ENCODE measurements at places on chromosomes 7 and 10. TPM values are rescaled to one million over a fixed set of nuclear protein-coding genes. Genes with fewer than 3 reads are reported as not detected.

GRCh38 chr7:23450518-23450917 lies 19.8 kb downstream of the IGF2BP3 start:
- DNase-seq, result no peak

- no peak for DNase-seq
Measured at GRCh38 chr7:151884312-151885201, 7.6 kb upstream of the PRKAG2 start.

- no peak for DNase-seq
Measured at GRCh38 chr10:33235251-33235884, 99.1 kb downstream of the NRP1 start.

DNA sequence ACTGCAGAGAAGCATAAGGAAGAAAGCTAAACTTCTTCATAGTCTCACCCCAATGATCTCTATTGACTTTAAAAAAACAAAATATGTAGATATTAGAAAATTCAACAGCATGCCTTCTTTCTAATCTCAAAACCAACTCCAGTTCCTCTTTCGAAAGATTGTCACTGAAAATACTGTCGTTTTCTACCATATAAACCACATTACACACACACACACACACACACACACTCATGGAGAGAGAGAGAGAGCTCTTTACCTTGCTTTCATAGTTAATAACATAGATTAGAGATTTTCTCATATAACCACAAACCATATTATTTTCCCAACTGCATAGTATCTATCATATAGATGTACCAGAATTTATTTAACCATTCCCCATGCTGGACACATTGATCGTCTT lies 296.2 kb upstream of the MGMT start:
- DNase-seq, result no peak

GRCh38 chr10:66822801-66823200 lies 103.0 kb upstream of the LRRTM3 start:
- no peak for DNase-seq

DNA sequence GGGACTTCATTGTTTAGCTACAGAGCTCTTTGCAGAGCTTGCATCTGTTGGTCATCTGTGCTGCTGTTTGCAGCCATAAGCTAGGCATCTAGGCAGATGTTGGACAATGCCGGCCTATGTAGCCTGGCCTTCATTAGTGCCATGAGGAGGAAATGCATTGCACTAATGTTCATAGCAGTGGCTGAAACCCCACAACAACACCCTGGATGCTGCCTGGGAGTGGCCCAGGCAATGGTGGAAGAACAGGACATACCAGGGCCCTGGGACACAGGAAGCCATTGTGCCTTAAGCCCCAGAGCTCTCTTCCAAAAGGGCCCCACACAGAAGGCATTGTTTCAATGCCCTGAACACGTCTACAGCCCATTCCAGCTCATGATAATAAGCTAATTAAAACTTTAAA lies 131.5 kb upstream of the LYZL1 start:
- DNase-seq, result no peak

GRCh38 chr10:10942441-10942840 lies 75.2 kb upstream of the CELF2 start:
- no peak for DNase-seq

DNA sequence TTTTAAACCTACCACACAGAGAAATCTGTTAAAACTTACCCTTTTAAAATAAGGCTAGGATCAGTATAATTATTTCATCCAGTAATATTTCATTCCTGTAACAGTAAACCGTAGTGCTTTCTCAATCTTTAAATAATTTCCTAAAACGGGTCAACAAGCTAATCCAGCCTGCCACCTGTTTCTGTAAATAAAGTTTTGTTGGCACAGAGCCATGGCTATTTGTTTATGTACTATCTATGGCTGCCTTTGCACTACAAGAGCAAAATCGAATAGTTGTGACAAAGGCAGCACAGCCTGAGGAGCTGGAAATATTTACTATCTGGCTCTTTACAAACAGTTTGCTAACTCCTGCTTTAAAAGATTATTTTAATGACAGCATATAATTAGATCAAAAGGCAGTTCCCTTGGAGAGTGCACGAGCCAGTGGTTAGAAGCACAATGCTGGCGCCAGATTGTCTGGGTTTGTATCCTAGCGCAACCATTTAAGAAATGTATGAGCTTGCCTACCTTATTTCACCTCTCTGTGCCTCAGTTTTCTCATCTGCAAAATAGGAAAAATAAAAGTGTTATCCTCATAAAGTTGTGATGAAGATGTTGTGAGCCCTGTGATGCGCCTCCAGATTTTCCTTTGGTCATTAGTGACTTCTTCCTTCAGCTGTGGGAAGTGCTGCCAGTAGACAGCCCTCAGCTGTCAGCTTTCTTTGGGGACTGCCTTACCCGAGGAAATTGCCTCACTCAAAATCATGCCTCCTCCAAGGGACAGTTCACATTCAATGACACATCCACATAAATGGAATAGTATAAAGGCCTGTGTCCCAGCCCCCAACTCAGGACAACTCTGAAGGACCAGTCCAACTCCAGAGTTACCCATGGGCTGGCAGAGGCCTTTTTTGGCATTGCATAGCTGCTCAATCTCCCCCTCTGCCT lies 11.8 kb upstream of the MIOS start:
- DNase-seq, result no peak

DNA sequence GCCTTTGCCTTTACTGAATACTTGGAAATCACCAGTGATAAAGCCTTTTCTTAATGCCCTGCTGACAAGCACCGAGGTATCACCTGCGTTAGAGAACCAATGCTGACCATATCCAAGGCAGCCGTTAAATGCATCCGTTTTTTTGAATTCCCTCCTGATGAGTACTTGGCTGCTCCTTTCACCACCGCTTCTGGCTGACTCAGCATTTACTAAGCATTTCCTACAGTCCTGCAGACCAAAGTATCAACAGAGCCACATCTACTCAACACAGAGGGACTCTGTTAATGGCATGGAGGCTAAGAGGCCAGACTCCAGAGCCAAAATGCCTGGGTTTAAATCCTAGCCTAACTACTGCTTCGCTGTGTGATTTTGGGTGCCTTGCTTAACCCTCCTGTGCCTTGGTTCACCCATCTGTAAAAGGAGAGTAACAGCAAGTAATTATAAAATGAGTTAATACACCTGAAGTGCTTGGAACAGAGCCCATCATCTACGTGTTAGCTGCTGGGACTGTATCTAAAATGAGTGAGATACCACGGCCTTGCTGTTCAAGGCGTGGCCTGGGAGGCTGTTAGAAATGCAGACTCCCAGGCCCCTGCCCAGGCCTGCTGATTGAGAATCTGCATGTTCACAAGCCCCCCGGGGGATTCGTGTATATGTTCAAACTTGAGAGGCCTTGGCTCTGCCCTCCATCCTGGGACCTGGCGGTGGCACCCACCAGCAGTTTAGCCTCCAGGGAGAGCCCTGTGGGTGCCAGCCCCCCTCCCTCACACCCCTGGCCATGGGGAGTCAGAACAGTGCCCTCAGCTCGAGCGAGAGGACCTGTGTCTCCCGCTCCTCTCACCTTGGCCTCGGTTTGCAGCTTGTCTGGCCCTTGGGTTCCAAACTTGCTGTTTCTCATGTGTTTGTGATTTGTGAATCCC lies 30.8 kb upstream of the EFCAB10 start:
- no peak for DNase-seq

- DNase-seq, result no peak
Measured at GRCh38 chr7:66043681-66044497, 31.7 kb upstream of the ASL start.

DNA sequence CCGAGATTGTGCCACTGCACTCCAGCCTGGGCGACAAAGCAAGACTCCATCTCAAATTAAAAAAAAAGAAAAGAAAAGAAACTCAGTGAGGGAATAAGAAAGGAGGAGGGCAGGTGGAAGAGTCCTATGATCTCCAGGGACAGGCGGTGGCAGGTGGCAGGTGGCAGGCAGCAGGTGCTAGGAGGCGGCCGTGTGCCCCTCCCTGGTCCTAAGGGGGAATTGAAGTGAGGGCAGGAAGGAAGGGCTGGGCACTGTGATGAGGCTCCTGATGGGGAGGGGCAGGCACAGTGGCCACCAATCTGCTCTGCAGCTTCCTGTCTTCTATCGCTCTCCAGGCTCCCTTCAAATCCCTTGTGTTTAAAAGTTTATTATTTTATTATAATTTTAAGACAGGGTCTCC lies 41.2 kb upstream of the UBE3C start:
- no peak for DNase-seq

DNA sequence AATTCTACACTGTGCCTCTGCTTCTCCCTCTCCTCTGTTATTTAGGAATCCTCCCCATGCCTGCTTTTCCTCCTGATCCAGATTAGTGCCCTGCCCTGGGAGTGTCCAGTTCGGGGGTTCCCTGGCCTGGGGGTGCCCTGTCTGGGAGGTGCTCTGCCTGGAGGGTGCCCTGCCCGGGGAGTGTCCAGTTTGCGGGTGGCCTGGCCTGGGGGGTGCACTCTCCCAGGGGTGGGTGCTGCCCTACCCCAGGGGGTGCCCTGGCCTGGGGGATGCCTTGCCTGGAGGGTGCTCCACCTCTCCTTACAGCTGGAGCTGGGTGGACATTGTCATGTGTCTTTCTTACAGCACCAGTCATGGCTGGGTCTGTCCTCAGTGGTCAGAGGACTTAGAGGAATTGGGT lies 20.2 kb downstream of the RAMP3 start:
- DNase-seq, result no peak

- no peak for DNase-seq
Measured at GRCh38 chr7:6012355-6013104, 3.5 kb downstream of the AIMP2 start.

- no peak for DNase-seq
Measured at GRCh38 chr7:135361788-135362187, 128.2 kb downstream of the STRA8 start.

DNA sequence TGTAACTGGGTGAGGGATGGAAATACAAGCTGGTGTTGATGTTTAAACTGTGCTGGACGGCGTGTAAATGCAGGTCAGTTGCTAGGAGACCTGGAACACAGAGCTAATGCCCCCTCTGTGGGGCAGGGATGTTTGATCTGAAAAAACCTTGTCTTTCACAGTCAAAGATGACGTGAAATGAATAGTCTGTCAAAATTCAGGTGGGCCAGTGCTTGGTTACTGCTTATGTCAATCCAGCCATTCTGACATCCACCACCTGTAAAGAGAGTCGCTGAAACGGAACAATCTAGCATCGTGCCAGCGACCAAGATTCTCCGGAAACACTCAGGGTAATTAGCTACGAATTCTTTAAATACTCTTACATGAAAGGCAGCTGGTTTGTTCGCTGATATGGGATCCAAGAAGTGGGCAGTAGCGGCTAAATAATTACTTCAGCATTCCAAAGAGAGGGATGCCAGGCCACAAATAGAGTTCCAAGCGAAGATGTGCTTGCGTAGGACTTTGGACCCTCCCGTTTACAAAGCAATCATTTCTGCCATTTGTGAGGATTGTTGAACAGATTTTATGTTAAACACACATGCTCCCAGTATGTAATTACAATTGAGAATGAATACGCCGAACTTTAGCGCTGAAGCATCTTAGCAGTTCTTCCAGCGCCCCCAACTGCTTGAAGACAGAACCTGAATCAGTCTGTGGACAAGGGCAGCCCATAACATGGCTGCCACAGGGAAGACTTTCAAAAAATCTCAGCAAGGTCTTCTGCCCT lies 7.3 kb upstream of the ASB4 start:
- DNase-seq, result peak; percentile 8

- DNase-seq, result no peak
Measured at GRCh38 chr7:148328906-148329305, 261.7 kb upstream of the C7orf33 start.

DNA sequence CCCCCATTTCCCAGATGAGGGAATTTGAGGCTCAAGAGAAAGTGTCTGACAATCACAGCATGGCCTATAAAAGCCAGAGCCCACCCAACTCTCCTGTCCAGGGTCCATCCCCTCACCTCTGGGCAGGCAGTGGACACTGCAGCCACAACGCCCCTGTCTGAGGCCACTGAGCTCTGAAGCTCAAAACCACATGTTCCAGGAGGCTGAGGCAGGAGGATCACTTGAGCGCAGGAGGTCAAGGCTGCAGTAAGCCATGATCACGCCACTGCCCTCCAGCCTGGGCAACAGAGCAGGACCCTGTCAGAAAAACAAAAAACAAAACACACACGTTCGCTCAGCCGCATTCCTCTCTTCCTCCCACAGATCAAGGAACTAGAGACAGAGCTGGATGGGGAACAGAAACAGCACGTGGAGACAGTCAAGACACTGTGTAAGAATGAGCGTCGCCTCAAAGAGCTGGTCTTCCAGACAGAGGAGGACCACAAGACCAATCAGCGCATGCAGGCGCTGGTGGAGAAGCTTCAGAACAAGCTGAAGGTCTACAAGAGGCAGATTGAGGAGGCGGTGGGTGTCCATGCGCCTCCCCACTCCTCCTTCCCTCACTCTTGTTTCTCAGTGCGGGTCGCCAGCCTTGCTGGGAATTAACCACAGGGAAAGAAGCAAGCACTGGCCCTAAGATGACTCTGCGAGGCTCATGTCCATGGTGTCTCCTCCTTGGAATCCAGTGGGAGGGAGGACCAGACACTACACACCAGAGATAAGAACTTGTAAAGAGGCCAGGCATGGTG lies 20.0 kb upstream of the ARPC1A start:
- DNase-seq, result no peak

DNA sequence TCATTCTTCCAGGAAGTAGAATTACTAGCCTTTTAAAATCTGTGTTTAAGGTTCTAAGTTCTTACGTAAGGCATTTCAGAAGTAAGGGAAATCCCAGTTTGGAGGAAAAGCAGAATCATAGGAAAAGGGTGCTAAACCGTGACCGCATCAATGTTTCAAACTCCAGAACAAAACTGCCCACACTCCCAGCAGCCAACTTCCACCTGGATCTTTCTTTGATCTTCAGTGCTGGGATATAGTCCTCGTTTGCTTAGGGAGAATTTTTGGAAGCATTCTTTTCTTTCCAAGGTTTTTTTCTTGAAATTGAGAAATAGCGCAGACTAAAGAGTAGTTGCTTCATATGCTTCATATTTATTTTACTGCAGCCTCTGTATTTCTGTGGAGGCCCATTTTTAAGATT lies 8.9 kb downstream of the PROSER2 start:
- DNase-seq, result no peak

GRCh38 chr7:144483189-144483588 lies 79.7 kb upstream of the NOBOX start:
- DNase-seq, result no peak

The GBX1 gene
- total RNA-seq, result 2.4 TPM

The ZNF365 gene
- 1.1 TPM for total RNA-seq

The DPY19L1 gene
- total RNA-seq, result 37.4 TPM

The NET1 gene
- total RNA-seq, result 70.2 TPM

The GALNT17 gene
- total RNA-seq, result 10.4 TPM

The DNAJC2 gene
- 36.9 TPM for total RNA-seq

The GNG11 gene
- total RNA-seq, result 9.4 TPM

The KCND2 gene
- total RNA-seq, result 0.59 TPM

The STAG3 gene
- total RNA-seq, result 1.1 TPM

The PIK3AP1 gene
- 1.3 TPM for total RNA-seq

The SSC4D gene
- 1.1 TPM for total RNA-seq

Measured in neural crest cell (in vitro differentiated cells).